ENCODE measurements at places on chromosomes 6 and 20.
A peak's percentile ranks its signal among the peaks of the same experiment; 100 is the strongest.

DNA sequence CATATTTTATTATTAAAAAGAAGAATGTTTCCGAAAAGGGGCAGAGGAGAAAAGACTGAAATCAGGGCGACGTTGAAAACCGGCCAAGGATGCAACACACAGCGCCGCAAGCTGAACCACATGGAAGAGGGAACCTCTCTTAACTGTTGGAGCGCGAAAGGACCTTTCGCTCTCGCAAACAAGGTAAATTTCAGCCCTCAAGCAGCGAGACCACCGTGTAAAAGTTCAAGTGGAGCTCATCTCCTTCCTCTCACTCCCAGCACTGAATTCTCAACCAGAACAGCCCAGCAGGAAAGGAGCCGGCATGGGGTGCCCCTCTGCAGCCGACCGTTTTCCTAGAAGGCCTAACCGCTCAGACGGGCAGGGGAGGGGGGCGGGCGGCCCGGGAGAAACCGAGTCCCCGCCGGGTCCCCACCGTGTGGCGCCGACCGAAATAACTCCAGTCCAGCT is 621 bp downstream of the GPR63 start:
- DNase-seq, result peak; percentile 45

- no peak for DNase-seq
These were observed 44.1 kb downstream of the ELOVL2 start for GRCh38 chr6:10999994-11000393.

- no peak for DNase-seq
These were observed 50.0 kb upstream of the SUPT3H start for GRCh38 chr6:45427726-45428125.

- DNase-seq, result no peak
These were observed 37.8 kb upstream of the THEMIS start for GRCh38 chr6:127938701-127939100.

- DNase-seq, result peak; percentile 17
These were observed 167.1 kb upstream of the FUT9 start for GRCh38 chr6:95848717-95849116.

DNA sequence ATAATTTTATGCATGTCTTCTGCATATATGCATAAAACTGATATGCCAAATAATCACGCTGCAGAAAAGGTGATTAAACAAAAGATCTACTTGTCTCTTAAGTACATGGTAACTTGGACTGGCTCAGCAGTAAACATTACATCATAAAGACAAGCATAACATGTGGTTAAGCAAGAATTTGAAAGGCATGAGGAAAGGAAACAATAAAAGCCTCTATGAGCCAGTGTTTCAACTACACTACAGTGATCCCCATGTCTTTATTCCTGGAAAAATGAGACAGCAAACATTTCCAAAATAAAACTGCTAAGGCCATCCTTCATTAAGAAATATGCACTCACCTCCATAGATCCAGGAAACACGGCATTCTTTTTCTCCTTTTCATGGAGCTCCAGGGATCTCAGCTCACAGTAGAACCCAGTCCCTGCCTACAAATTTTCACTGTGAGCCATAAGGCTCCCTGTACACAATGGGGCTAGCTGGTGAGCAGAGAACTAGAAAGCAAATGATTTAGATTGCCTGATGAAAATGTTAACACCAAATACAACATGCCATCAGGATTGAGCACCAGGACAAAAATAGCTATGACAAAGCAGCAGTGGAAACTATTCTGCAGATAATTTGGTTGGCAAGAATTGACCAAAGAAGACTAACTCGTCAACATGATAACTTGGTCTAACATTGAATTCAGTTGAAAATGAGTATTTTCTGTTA is 156.1 kb downstream of the COL21A1 start:
- DNase-seq, result no peak

GRCh38 chr6:76004202-76004601 is 68.3 kb downstream of the IMPG1 start:
- no peak for DNase-seq

GRCh38 chr6:136499370-136499769 is 50.9 kb downstream of the MAP7 start:
- DNase-seq, result no peak

DNA sequence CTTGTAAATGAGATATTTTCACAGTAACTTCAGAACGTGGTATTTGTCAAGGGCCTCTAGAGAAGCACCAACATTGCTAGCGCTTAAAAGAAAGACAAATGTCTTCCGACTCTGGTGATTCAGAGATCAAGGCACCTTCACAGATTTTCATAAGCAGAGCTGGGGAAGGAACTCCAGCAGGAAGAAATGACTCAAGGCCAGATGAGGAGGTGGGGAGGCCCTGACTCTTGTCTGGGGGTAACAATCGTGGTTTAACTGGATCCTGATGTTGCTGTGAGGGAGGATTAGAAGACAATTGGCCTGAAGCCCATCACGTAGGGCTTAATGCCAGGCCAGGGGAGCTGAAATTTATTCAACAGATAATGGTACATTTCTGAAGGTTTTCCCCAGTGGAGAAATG is 122.9 kb upstream of the QKI start:
- DNase-seq, result no peak

DNA sequence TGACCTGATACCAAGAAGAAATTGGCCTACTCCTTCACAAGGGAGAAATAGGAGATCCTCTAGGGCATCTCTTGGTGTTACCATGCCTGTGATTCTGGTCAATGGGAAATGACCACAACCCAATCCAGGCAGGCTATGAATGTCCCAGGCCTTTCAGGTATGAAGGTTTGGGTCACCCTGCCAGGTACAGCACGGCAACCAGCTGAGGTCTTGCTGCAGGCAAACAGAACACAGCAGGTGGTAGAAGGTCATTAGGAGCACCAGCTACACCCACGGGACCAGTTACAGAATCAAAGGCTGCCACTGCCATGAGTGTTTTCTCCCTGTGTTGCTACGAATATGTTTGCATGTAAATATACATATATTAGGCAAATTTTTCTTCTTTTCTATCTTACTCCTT is 202.3 kb downstream of the ERMARD start:
- no peak for DNase-seq

GRCh38 chr20:47775841-47776240 is 9.4 kb downstream of the SULF2 start:
- DNase-seq, result no peak

DNA sequence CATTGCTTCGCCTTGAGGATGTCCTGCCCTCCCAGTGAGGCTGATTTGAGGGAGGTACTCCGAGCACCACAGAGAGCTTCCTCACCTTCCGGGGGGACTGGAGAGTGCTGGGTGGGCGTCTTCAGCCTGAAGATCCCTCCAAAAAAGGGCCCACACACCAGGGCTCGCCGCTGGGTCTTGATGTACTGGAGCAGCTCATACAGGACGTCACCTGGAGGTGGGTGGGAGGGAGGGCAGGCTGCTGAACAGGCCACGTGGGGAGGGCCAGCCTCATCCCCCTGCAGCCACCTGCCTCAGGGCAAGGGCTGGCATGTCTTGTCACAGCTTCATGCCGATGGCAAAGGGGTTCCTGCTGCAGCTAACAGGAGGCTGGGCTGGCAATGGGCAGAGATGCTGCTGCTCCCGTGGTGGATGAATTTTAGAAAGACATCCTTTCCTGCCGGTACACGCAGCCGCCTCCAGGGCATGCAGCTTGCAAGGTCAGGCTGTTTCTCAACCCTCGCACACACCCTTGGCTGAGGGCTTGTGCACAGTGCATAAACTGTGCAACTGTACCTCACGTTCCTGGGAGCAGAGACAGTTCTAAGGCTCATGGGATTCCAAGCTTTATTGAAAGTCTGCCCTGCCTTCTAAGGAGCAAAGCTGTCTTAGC is 14.0 kb downstream of the ETV7 start:
- no peak for DNase-seq

GRCh38 chr20:15155848-15156401 is 818.5 kb upstream of the FLRT3 start:
- DNase-seq, result no peak

- DNase-seq, result no peak
These were observed 35.7 kb downstream of the MGME1 start for GRCh38 chr20:18004384-18005031.

DNA sequence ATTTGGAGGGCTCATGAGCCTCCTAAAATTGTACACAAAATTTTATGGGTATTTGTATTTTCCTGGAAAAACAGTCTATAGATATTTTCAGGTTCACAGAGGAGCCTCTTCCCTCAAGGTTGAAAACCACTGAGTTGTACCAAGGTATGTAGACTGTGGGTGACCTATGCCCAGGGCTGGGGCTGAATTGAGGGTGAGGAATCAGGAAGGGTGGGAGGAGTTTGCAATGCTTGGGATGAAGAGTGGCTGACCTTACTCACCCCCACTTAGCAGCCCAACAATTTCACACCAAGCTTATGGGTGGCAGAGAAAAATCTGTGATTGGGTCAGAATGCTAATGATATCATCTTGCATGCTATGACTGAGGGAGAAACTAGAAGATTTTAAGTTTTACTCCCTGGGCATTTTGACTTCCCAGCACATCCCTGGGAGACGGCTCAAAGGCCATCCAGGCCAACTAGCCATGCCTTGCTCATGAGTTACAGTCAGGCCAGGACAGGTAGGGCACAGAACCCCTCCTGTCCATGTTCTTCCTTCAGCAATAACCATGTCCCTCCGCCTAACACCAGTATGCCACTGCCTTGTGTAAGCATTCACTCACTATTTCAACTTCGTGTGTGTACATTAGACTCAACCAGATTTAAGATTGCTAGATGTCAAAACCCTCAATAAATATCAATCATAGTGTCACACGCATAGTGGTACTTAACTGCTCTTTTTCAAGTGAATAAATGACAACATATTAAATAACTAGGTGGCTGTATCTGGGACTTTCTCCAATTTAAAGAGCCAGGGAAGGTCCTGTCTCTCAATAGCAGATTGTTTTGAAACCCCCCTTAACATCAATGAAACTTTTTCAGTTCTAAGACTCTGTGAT is 16.6 kb downstream of the ADTRP start:
- DNase-seq, result no peak

DNA sequence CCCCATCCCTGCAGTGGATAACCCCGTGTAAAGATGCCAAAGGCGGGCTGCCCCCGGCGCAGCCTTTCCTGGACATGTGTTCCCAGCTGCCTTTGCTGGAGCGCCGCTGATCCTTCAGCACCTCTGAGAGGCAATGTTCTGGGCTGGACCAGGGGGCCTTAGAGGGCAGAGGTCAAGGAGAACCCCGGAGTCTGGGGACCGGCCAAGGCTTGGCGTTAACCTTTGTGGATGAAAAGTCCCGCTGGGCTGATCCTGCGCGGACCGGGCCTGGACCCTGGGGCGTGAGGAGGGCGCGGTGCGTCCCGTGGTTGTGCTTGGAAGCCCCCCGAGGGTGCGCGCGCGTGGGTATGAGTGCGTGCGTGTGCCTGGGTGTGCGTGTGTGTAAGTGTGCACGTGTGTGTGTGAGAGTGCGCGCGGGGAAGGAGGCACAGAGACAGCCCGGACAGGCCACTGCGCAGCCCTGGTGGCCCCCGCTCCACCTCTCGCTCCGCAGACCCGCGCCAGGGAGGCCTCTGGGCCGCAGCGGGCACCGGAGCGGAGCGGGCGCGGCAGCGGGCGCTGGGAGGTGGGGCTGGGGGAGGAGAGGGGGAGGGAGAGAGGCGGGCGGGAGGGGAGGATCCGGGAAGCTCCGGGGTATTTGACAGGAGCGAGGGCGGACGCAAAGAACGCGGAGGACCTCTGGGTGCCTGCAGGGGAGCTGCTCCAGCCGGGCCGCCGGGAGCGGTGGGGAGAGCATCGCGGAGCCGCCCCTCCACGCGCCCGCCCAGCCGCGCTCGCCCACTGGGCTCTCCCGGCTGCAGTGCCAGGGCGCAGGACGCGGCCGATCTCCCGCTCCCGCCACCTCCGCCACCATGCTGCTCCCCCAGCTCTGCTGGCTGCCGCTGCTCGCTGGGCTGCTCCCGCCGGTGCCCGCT is at the start of gene SMOC2:
SMOC2 (plus strand) TSS at position 665 of the 914 bp plus-strand sequence; CDS start at position 852, 187 bp downstream.
- DNase-seq, result no peak

DNA sequence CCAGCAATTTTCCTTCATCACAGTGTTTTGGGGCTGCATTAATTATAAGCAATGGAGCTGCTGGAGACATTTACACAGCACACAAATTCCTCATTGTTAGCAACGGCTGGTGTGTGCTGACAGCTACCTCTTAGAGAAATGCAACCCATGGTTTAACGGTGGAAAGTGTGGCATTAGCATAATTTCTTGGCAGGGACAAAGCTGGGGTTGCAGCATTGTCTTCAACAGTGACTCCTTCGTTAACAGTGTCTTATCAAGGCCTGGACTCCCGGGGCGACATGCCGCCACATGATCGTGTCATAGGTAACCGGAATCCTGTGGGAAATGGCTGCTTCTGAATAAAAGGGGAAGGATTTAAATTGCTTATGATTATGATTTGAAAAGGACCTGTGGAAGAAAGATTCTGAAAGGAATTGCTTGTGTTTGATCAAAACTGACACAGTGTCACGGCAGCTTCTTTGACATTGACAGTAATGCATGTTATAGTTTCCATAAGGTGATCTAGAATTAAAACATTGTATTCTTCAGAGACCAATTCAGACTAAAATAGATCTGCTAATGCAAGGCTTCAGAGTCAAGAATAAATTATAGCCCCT is 128.0 kb downstream of the UST start:
- DNase-seq, result peak; percentile 20

DNA sequence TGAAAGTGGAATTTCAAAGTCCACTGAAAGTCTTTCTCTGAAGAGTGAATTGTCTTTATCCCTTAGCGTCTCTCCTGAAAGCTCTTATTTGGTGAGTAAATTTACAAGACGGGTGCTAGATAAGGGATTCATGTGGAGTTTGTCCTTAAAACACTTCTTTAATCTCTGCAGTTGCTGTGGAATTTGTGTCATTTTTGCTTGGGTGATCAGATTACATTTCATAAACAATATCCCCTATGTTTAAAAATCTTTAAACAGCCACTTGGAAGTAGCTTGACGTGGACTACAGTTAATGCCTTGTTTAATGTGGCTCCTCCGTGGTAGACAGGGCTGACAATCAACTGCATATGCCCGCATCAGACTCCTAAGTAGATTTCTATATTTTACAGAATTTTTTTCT is 175.4 kb upstream of the ZNF217 start:
- DNase-seq, result no peak

GRCh38 chr20:36360429-36360828 is 54.3 kb downstream of the DLGAP4 start:
- DNase-seq, result no peak

DNA sequence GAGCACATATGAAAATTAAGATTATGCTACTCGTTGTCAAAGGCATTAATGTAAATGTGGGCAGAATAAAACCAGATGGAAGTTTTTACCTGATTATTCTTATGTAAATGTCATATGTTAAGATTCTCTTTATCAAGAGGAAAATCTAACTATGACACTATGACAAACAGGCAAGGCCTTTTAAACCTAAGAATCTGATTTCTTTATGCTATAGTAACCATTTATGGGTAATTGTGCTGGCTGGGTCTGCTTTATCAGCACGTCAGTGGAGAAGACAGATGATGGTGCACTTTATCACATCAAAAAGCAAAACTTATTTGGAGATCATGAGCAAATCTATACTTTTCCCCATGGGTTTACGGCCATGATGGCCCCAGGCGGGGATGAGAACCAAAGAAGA is 412.0 kb upstream of the NOX3 start:
- DNase-seq, result no peak

GRCh38 chr6:155436981-155437749 is 18.5 kb downstream of the NOX3 start:
- DNase-seq, result no peak

DNA sequence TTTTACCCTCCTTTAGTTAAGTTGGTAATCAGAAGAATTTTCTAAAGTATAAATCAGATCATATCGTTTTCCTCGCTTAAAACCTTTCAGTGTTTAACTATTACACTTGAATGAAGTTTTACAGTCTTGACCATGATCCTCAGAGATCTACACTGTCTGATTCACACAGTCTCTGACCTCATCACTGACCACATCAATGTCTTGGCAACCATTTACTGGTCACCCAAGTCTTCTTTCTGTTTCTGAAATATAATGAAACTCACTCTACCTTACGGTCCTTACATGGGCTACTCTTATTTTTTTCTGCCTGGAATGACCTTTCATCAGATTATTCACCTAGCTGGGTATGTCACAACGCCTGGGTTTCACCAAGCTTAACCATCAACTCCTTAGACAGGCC is 71.4 kb downstream of the ADGB start:
- no peak for DNase-seq

Measured in head of caudate nucleus (tissue), 42 donors.